CD8-positive, alpha-beta T cell (primary cell): ENCODE measurements at places on chromosomes 12 and 14.

DNA sequence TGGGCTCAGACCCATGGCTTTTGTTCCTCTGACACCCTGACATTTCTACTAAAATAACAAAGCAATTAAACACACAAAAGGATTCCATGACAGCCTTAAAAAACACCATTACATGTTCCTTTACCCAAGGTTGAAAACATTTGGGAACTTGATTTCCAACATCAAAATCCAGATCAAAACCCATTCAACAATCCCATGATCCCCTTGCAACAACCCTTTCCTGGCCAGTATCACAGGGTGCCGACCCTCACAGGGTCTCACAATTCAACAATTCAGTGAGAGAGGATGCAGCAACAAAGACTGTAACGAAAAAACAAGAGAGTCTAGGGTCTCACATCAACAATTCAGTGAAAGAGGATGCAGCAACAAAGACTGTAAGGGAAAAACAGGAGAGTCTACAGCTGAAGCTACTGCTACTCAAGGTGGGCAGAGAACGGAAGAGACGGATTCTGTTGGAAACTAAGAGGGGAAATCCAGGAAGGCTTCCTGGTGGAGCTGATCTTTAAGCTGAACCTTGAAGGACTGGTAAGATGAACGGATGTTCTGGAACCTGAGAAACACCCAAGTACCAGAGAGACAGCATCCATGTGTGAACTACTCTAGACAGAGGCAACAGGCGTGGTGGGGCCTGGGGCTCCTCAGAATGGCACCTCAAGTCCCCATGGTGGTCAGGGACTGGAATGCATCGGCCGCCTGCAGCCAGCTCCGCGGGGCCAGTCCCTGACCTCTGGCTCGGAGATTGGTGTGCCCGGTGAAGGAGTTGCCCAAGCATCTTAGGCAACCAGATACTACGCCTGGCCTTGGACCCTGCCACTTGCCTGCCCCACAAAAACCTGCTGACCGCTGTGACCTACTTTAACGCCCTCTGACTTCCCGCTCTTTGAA is 22.7 kb upstream of the ZFP36L1 start:
- DNase-seq: no peak

DNA sequence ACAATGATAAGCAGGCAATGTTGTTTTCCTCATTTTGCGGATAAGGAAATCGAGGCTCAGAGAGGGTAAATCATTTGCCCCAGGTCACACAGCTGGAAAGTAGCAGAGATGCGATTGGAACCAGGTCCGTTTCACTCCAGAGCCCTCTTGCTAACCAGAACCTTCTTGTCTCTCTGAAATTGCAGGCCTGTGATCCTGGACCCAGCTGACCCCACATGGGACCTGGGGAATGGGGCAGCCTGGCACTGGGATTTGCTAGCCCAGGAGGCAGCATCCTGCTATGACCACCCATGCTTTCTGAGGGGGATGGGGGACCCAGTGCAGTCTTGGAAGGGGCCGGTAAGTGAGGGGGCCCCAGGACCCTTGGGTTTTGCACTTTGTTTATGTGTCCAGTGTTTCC is 9.5 kb downstream of the OAS3 start:
- DNase-seq: no peak

DNA sequence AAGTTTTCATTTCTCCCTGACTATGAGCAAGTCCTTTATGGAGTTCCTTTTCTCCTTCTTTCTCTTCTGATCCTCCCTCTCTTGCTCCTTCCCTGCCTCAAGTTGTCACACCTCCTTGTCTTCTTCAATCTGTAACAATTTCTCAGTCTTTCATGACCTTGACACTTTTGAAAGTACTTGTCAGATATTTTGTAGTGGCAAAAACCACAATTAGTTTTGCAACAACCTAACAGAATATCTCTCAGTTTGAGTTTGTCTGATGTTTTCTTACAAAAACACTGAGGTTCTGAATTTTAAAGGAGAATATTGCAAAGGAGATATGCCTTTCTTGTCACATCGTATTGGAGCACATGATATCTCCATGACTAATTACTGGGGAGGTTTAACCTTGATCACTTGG is 4.1 kb upstream of the CRADD start:
- DNase-seq: no peak

DNA sequence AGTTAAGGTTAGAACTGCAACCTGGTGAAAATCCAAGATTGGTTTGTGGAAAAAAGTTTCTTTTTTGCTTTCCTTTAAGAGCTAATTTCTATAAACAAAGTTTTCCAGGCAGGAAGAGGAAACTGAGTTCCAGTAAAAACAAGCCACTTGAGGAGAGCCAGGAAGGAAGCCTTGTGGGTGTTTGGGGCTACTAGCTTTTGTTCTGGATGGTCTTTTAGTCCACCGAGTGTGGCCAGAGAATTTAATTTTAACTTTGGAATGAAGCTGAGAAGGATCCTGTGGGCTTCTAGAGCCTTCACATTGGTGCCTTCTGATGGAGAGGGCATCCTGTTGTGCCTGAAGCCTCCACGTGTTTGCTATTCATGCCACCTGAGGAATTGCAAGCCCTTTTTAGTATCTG is 327.9 kb downstream of the C12orf75 start:
- DNase-seq: no peak

- DNase-seq: peak; percentile 47
These were observed 1.7 kb upstream of the DUSP6 start for GRCh38 chr12:89353823-89354611.

DNA sequence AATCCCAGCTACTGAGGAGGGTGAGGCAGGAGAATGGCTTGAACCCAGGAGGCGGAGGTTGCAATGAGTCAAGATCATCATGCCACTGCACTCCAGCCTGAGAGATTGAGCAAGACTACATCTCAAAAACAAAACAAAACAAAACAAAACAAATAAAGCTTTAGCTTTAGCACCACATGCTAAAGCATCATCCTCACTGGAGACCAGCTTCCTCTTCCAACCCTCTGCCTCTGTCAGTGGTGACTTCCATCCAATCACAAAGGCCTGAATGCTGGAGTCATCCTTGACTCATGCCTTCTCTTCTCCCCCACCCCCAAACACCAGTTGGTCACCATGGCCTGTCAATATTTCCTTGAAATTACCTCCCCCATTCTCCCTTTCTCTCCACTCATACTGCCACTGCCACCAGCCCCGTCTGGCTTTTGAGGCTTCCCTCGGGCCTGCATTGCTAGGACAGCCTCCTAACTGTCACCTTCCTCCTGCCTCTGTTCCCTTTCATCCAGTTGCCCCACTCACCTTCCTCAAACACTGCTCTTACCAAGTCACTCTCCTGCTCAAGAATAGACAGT is 1.4 kb downstream of the ZNF385A start:
- DNase-seq: no peak

- DNase-seq: no peak
These were observed 89.2 kb downstream of the DAAM1 start for GRCh38 chr14:59277659-59278058.
